ENCODE measurements at places on chromosomes 5 and 9. TPM values are rescaled to one million over a fixed set of nuclear protein-coding genes. Genes with fewer than 3 reads are reported as not detected.

DNA sequence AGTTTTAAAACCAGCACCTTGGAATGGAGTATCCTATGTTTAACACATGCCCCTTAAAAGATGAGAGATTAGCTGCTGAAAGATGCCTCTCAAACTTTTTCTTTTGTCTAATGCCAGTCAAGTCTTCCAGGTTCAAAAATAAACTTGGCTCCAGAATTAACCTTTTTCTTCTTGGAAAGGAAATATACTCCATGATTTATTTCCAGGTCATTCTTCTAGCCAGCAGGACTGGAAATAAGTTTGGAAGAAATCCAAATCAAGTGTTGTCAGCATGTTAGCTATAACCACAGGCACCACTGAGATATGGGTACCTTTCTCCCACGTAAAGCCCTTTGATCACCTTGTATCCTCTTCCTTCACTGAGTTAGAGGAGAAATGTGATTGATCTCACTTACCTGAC is 56.1 kb downstream of the NLN start:
- no peak for DNase-seq

DNA sequence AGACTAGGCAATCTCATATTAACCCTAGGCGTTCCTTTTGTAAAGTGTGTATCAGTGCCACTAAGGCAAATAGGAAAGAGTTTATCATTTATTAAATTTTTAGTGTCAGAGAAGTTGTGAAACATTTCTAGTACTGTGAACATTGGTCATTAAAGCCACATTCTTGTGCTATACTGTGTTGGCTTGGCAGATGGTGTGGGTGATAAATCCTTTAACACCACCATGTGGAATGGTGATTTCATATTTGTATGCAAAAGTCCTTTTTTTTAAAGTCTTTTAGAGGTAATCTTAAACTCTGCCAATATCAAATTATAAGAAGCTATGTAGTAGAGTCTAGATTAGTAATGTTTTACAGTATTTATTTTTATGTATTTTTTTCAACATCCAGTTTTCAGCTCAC is 18.1 kb downstream of the SLC12A2 start:
- DNase-seq, result no peak

AK1 gene
- 52.6 TPM for total RNA-seq

DNA sequence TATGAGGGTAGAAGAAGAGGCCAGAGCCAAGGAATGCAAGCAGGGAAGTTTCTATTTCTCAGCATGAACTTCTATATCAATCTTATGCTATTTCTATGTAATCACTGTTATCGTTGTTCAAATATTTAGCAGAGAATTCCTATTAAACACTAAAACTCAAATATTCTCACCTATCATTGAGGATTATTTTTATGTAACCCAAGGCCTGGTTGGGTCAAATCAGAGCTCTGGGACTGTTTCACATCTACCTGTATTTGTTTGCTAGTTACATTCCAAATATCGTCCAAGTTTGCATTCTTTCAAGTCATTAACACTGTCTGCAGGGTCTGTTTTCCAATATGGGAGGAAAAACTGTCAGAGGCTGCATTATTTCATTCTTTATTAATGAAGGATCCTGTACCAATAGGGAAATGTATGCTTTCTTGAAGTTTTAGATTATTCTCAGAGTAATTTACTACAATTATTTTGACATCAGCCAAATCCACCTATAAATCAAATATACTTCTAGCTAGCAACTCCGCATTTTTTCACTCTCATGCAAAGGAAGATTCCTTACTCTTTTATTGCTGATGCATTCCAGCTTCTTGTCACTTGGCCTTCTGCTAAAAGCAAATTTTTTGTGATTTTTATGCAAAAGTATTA is 52.2 kb downstream of the LURAP1L start:
- DNase-seq, result no peak

GRCh38 chr5:37771203-37771611 is 68.6 kb downstream of the GDNF start:
- no peak for DNase-seq

DNA sequence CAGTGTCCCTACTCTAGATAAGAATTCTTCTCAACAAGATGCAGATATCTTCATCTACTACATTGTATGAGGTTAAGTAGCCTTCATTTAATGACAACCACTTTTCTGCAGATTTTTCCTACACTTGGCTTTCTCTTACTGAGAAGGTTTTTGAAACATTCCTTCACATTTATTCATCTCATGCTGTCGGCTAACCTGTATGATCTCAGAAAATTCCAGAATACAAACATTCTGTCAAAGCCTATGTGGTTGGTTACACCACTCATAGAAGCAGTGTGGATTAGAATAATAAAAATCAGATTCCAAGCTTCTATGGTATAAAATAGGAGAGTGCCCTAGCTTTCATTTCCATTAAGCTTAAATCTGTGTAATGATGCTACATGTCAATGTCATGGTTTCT is 39.4 kb upstream of the ERCC6L2 start:
- DNase-seq, result no peak

ANKDD1B gene
- not detected for total RNA-seq

- no peak for DNase-seq
Measured at GRCh38 chr9:71826279-71826678, 58.0 kb upstream of the CEMIP2 start.

KIF4B gene
- total RNA-seq, result not detected

DNA sequence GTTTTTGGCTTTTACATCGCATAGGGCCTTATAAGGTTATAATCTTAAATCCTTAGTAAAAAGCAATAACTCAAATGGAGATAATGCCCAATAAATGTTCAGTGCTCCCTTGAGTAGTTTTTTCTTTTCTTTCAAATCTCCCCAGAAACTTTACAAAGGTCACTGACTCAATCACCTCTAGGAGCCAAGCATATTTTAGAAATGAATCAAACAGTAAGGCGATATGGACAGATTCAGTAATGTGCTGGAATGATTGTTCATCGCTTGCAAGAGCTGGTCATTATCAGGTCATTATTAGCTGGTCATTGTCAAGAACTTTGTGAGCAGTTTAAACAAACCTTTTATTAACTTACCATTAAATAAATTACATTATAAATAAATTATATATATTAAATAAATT is 130.4 kb upstream of the SLIT3 start:
- no peak for DNase-seq

C9 gene
- not detected for total RNA-seq

DNA sequence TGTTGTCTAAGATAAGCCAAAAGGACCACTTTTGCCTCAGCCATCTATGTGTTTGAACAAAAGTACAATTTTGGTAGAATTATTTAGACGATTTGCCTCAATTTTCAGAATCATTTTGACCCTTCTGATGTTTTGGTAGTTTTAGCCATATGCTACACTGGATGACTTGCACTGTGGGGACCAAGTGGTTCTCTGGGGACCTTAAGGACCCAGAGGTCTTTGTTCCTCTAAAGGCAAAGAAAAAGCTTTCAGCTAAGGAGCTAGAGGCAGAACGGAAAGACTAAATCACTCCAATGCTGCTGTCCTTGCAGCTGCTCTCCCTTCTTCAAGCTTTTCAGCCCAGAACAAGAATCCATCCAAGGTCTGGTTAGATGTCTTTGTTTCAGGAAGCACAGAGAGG is 51.0 kb upstream of the APC start:
- DNase-seq, result no peak

DNA sequence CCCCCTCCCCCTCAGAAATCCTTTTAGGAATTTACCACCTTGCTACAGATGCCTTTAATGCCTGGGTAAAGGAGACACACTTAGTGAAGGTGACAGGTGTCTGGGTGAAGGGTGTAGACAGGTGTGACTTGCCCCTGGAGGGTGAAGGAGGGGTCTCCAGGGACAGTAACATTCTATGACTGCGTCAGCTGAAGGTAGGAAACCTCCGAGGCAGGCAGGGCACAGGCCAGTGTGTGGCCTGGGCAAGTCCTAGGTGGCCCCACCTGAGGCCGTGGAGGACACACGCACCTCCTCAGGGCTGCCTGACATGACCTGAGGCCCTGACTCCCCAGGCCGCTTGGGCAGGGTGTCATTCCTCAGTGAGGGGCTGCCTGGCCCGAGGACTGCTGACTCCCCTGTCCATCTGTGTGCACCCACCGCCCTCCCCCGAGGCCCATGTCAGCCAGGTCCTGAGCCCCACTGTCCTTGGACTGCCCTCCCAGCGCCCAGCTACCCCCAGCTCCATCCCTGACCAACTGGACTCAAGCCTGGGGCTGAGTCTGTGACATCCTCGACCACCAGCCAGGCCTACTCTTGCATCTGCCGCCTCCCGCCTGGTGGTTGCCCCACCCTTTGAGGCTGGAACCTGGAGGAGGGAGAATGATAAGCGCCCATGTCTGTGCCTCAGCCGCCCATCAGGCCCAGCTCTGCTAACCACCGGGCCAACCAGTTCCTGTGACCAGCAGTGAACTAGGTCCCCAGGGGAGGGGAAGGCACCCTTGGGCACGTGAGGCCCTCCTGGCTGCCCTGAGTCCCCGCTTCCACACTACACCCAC is 18.4 kb downstream of the CARD19 start:
- DNase-seq, result no peak

PCDHGB4 gene
- total RNA-seq, result not detected

SMIM32 gene
- not detected for total RNA-seq

ADAMTS13 gene
- total RNA-seq, result 2.6 TPM

GRCh38 chr5:95862671-95863382 is 40.3 kb upstream of the GLRX start:
- DNase-seq, result no peak
